NCI-H774 (cell line): ENCODE measurements at places on chromosomes 4 and X.

GRCh38 chr4:42643685-42644084 lies 13.2 kb downstream of the ATP8A1 start:
- no peak for DNase-seq

GRCh38 chr4:185837415-185838103 lies 25.6 kb upstream of the SORBS2 start:
- DNase-seq, result no peak

DNA sequence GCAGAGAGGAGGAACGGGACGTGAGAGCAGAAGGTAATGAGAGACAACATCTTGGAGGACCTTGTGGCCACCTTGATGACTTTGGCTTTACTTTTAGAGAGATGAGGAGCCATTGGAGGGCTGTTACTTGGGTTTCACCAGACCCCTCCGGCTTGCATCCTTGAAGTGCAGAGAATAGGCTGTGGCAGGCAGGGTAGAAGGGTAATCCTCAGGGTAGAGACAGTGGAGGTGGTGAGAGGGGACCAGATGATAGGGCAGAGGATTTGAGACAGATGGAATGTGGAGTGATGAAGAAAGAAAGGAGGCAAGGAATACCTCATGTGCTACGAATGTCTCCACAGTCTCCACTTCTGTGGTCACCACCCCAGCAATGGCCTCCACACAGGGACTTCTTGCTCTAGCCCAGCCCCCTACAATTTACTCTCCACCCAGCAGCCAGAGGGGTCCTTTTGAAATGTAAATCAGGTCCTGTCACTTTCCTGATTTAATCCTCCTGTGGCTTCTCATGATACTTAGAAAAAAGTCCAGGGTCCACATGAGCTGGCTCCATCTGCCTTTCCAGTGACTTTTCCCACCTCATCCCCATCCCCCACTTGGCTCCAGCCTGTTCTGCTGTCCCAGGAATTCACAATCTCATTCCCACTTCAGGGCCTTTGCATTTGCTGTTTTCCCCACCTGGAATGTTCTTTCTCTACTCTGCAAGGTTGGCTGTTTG lies 115.0 kb downstream of the PJA1 start:
- no peak for DNase-seq

GRCh38 chr4:89049853-89050252 lies 7.1 kb downstream of the FAM13A start:
- no peak for DNase-seq

- no peak for DNase-seq
Observed at GRCh38 chr4:25493466-25493865, 116.4 kb downstream of the ANAPC4 start.

- no peak for DNase-seq
Observed at GRCh38 chrX:150625875-150626274, 57.5 kb downstream of the MTM1 start.

GRCh38 chr4:157043131-157043530 lies 32.8 kb upstream of the GLRB start:
- no peak for DNase-seq
